ENCODE measurements at places on chromosomes 5 and 9.

DNA sequence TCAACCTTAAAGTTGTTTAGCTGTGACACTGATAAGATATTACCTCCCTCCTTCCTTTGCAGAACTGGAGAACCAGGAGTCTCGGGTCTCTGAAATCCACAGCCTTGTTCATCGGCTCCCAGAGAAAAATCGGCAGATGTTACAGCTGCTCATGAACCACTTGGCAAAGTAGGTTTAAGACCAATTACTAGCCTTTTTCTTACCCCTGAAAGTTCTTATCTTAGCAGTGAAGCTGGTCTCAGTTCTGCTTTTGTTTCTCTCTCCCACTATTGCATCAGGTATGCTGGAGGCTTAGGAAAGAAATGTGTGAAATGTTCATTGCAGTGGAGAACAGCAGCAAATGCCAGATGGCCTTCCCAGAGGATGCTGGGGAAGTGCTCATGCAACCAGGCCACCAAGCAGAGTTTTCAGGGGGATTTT is 287.4 kb downstream of the ARHGAP26 start:
- DNase-seq: no peak

DNA sequence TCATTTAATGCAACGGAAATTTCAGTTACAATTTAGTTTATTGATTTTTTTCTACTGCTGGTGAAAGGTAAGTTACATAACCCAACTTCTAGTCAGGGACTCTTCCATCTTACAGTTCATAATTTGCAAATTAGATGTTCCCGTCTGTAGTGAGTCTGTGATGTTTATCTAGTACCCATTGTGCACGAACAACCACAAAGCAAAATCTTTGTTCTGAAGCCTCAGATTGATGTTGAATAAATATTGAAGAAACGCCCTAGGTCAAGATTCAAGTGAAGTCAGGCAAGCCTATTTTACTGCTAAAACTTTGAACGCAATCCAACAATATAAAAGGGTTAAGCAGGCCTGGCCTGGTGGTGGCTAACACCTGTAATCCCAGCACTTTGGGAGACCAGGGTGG is 43.1 kb downstream of the BASP1 start:
- no peak for DNase-seq

DNA sequence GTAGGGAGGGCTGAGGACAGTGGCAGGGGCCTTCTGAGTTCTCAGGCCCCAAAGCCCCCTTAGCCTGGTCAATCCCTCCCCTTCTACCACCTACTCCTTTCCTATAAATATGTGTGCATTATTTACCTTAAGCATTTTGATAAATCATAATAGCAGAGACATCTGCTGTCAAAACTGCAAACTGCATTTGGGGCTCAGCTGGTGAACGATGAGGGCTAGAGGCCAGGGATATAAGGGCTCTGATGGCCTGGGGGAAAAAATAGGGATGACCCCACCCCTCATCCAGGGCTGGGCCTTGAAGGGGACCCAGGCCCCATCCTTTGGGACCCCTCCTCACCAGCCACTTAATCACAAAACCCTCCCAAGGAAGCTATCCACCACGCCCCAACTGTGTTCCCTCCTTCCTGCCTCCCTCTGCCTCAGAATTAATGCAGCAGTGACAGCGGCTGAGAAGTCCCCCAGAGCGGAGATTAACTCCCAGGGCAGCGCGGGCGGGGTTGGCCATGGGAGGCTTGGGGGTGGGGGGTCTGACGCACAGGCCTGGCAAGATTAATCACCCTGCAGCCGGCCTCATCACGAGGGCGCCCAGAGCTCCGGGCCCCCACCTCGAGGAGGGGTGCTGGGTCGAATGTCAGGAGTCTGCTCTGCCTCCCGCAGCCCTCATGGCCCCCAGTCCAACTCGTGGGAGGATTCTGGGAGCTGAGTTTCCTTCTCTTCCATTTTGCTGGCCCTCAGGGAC is 42.1 kb downstream of the CXXC5 start:
- DNase-seq: peak; percentile 93

DNA sequence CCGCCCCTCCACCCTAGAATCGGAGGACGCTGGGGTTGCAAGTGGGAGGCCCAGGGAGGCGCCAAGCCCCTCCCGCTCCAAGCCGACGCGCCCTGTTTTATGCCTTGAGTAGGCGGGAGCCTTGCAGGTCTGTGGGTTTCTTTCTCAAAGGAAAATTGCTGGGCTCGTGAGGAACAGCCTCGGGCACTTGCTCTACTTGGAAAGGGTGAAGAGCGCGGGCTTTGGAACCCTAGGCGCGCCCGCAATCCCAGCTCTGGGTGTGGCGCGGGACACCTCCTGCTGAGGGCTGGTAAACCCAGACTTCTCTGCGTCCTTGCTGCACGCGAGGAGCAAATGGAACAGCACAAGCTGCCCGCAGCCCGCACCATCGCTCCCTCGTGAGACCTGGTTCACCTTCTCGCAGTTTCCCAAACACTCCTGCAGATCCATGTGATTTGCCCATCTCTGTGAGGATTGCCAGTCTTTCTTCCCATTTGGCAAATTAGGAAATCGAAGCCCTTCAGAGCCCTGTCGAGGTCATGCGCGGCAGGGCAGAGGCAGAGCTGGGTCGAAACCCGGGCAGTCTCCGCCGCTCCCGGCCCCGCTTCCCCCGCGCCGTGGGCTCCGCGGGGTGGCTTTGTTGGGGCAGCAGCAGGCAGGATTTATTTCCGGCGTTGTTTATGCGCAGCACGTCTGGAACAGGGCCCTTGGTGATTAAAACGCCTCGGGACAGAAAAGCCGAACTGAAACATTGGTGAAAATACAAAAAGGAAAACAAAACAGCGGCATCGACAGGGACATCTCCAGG is 98.4 kb upstream of the CPLX2 start:
- DNase-seq: no peak

All from WERI-Rb-1 (cell line).